ENCODE measurements at places on chromosomes 3 and 15.

GRCh38 chr3:122677216-122677615, 3.4 kb upstream of the PARP14 start:
- DNase-seq = no peak

DNA sequence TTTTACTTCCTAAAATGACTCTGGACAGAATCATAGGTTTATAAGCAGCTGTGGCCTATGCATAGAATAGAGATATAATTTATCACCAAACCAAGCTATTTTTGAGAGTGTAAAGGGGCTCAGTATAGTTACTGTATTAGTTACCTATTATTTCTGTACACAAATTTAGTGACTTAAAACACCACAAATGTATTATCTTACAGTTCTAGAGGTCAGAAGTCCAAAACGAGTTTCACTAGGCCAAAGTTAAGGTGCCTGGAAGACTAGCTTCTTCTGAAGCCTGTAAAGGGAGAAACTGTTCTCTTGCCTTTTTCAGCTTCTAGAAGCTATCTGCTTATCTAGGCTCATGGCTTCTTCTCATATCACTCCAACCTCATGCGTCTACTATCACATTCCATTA, 30.1 kb downstream of the CCDC54 start:
- DNase-seq = no peak

DNA sequence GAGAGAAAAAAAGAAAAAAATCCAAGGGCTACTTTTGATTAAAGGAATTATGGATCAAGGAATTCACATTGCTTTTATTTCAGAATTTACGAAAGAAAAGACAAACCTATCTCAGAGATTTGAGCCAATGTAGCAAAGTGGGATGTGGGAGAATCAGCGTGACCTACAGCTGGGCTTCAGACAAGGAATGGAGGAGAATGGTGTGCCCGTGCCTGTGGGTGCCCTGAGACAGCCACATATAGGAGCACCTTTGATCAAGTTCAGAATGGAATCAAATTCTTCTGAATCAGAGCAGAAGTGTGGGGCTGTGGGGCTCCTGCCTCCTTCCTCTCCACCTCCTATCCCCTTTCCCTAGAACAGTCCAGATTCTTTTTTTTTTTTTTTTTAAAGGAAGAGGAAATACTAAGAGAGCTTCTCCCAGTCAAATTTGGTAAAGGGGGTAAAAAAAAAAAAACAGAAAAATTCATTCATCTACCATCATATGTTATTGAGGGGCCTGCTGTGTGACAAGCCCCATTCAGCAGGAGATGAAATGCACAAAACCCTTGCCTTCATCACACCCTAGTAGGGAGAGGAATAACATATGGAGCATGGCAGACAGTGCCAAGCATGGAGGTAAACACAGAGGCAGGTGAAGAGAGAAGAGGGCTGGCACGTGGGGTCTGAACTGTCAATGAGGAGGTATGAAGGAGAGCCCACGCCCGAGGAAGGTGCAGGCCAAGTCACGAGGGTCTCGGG, 25.0 kb upstream of the MUSTN1 start:
- DNase-seq = no peak

DNA sequence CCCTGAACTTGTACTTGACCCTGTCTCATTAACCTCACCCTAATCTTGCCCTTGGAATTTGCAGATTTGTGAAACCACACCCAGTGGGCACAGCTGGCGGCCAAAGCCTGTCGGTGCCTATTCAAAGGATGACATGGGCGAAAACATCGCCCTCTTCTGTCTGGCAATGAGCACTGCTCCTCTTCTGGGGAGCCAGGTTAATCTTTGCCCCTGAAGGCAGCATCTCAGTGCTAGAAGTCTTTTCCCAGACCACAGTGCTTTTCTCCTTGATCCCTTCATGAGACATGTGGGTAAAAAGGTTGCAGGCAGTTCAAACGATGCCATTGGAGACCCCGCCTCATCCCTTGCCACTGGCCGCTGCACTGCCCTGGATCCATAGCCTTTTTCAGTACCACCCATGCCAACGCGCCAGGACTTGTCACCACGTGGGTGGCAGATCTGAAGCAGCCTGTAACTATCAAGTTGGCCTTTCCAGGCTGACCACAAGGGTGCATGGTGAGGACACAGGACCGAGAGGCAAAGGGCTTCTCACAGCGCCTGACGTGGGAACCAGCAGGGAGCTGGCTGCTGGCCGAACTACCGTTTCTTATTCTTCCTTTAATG, 6.5 kb upstream of the DNASE1L3 start:
- DNase-seq = no peak

DNA sequence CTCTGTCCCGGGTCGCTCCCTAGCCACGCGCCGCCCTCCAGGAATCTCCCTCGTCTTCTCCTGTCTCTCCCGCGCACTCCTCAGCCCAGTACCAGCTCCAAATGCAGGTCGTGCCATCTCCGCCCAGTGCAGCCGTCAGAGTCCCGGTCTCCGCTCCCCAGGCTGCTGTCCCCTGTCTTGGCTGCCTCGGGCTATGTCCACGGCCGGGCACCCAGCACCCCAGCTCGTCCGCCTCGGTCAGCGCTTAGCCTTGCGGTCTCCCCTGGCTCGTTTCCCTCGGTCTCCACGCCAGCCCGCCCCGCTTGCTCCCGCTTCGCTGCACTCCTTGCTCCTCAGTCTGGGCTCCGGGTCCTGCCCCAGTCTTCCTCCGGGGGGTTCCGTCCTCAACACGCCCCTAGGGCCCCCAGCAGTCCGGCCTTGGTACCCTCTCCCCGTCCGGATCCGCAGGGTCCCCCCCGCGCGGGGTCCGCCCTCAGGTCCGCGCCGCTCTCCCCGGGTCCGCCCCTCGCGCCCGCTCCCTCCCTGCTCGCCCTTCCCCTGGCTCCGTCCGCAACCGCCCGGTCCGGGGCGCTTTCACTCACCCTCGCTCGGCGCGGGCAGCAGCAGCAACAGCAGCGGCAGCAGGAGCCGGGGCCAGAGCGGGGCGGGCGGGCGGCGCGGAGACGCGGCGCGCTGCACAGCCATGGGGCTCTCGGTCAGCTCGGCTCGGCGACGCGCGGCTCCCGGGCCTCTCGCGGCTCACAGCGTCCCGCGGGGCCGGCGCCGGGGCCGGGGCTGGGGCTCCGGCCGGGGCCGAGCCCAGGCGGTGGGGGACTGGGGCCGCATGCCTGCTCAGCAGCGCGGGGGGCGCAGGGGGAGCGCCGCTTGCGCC, 462 bp downstream of the IGDCC3 start:
- DNase-seq = no peak

GRCh38 chr15:67504796-67505195, 16.1 kb upstream of the C15orf61 start:
- no peak for DNase-seq

GRCh38 chr15:52405856-52406255, 110.3 kb upstream of the MYO5C start:
- no peak for DNase-seq

GRCh38 chr3:5638550-5638949, 451.0 kb downstream of the EDEM1 start:
- DNase-seq = no peak

DNA sequence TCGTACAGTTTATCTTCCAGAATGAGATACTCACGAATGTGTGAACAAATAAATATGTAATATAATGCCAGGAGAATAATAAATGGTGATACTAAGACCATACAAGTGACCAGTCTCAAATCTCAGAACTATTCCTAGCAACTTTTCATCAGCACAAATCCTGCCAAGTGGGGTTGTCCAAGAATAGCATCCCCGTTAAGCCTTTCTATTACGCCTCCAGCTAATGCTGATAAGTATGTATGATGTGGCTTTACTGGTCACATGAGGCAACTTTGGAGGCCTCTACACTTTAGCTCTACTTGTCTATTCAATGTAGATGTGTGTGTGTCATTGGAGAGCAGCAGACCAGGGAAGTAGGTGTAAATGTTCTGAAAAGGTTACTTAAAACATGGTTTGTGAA, 129.5 kb downstream of the KCNMB2 start:
- DNase-seq = no peak

GRCh38 chr3:133271539-133271938, 128.3 kb upstream of the BFSP2 start:
- DNase-seq = no peak

GRCh38 chr3:77500721-77501120, 460.8 kb downstream of the ROBO2 start:
- DNase-seq = no peak

DNA sequence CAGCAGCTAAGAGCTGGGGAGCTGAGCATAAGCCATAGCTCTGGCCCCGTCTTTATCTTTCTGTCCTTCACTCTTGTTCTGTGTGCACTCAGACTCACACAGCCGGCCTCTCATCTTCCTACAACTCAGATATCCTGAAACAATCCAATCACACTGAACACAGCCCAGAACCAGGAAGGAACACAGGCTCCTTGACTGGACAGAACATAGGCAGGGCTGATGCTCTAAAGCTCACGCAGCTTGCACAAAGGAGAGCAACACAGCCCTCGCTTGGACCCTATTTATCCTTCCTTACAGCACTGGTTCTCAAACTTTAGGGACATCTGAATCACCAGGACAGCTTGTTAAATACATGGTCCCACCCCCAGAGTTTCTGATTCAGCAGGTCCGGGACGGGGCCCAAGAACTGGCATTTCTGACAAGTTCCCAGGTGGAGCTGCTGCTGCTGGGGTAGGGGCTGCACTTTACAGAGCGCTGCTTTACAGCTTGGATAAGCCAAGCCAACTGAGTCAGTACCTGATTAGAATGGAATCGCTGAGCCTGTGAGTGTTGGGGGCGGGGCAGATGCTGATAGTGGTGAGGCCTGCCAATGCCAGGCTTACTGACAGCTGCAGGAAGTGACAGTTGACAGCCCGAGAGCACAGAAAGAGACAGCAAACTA, 65.1 kb downstream of the MRPL46 start:
- no peak for DNase-seq

GRCh38 chr3:153503873-153504272, 341.8 kb downstream of the RAP2B start:
- no peak for DNase-seq

DNA sequence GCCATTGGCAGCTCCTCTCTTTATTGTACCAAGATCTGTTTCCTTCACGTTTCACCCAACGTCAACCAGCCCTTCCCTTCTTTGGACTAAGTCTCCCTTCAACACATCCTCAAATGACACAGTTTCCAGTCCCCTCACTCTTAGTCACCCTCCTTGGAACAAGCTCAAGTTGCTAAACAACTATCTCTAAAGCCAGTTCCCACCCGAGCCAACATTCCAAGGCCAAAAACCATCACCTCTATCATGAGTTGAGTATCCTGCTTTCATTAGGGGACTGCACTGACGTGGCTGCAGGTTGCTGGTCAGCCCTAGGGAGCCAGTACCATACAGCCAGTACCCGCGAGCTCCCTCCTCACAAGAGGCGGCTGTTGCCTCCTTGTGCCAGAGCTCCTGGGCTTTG, 73.8 kb downstream of the LIPC start:
- no peak for DNase-seq

- no peak for DNase-seq
Measured at GRCh38 chr3:196519718-196520082, 4.6 kb upstream of the SMCO1 start.

- DNase-seq = no peak
Measured at GRCh38 chr3:134035836-134036235, 6.1 kb upstream of the SLCO2A1 start.

GRCh38 chr3:190429681-190430080, 20.0 kb downstream of the TMEM207 start:
- no peak for DNase-seq

DNA sequence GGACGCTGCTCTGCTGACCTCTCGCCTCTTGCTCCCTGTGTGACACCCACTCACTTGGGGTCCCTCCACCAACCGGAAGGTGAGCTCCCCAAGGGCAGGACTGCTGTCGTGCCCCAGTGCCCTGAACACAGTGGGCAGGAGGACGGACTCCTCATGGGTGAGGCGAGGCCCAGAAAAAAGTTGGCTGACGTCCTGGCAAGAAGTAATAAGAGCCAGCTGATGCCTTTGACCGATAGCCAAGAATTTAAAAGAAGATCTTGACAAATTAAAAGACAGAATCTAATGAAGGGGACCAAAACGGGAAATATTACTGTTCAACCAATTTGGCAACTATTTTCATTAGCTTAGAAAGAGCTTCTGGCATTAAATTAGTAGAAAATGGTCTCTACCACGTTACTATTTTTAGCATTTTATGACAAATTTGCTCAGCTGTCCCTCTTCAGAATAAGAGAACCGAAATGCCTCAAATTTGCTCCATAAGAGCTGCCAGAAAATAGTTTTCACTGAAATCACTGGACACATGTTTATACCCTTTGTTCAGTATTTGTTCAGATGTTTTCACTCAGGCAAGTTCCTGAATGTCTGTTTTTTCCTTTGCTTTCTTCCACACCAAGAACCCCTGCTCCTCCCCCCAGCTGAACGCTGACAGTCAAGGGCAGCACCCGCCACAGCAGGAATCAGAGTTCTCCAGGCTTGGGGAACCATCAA, 60.5 kb downstream of the XXYLT1 start:
- DNase-seq = no peak

DNA sequence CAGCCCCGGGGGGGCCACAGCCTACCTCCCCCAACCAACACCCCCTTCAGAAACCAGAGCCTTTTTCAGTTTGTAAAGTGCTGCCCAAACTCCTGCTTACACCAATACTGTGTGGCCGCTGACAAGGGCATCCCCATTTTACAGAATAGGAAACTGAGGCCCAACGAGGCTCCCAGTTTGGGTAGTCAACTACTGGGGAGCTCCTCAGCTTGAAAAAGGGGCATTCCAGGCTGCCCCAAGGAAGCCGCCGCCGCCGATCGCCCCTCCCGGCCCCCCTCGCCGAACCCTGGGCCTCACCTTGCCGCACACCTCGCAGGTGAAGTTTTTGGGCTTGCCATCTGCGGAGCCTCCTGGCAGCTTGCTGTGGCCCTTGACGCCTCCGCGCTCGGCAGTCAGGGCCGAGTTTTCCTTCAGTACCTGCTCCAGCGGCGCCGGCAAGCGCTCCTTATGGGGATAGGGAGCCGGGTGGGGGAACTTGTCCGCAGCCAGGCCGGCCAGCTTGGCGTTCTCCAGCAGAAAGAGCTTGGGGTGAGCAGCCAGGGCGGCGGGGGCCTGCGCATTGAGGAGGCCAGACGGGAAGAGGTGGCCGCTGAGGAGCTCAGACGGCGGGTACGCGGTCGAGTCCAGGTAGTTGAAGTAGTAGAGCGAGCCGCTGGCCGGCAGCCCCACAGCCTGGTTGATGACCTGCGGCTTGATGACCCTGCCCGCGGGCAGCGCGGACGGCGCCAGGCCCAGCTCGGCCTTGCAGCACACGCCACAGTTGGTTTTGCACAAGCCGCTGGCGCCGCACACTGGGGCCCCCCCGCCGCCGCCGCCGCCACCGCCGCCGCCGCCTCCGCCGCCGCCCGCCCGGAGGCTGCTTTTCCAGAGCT, 1.4 kb downstream of the FEZF2 start:
- no peak for DNase-seq

DNA sequence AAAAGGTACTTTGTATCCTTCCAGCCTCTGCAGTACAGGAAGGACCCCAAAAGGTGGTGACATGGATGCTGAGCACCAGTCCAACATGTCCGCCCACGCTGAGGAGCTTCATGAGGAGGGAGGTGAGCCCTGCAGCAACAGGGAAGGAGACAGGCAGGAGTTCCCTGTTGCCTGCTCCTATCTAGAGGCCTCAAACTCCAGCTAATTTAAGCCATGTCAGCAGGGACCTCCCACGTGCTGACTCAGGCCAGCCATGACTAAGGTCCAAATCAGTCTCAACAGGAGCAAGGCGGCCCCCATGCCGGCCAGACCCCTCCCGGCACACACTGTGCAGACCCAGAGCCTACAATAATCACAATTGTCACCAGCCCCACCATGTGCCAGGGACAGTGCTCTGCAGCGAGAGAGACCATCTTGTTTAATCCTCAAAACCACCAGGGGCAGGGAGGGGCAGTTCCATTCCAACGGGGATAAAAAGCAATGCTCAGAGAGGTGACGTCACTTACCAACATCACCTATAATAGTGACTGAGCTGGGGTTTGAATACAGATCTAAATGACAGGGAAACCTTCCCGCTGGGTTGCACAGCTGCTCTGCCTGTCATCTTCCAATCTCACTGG, 54.5 kb upstream of the GATA2 start:
- no peak for DNase-seq

Data from NCI-H774 (cell line).